Vagina (tissue), 2 donors: ENCODE measurements at places on chromosomes 4 and X.

GRCh38 chr4:5752376-5753184 lies 41.6 kb downstream of the EVC start:
- DNase-seq: no peak

GRCh38 chrX:63466690-63467089 lies 115.6 kb upstream of the SPIN4 start:
- DNase-seq: no peak

GRCh38 chrX:153848325-153848724 lies 18.0 kb upstream of the PDZD4 start:
- DNase-seq: no peak

- DNase-seq: no peak
Measured at GRCh38 chr4:185112104-185112503, 31.0 kb upstream of the SLC25A4 start.

GRCh38 chr4:96035727-96036126 lies 195.8 kb downstream of the PDHA2 start:
- DNase-seq: no peak

DNA sequence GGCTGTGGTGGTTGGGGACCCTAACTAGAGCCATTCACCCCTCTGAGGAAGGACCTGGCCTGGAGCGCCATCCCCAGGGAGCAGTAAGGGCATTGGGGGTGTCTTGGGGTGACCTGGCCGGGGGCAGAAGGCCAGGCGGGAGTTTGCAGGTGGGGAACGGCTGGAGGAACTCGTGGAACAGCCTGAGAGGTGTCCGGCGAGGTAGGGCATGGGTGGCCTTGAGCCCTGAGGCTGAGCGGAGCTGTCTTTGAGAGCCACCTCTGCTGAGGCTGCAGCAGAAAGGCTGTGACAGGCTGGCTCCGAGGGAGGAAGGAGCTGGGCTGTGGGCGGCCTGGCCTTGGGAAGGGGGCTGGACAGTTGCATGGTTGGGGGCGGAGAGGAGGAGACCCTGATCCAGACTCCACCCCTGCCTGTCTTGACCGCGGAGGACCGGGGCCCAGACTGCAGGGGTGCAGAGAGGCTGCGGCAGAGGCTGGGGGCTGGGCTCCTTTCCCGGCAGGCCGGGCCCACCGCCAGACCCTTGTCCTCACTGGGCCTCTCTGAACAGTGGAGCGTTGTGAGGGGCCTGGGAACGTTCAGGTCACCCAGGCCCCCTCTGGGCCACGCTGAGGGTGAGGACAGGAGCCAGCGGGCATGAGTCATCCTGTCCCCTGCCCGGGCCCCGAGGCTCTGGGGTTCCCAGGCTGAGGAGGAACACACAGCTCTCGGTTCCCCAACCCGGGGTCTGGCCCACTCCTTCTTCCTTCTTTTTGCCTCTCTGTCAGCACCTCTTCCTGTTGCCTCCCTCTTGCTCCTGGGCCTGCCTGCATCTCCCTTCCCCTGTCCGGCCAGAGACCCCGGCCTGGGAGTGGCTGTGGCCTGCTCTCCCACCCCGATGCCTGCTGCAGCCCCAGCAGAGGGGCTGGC lies 8.1 kb downstream of the SH3BP2 start:
- DNase-seq: no peak

DNA sequence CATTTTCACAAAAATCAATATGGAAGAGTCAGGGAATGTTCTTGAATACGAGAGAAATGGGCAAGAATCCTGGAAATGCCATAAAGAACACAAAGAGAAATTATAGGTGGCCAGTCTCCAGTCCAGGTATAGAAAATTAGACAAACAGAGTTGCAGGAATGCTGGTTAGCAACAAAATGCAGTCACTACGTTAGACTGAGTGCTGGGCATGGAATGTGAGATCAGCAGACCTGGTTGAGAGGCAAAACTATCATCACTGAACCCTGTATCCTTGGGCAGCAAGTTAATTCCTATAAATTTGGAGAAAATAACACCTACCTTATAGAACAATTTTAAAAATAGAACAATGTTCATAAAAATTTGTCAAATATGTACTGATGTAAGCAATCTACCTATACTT lies 417.4 kb downstream of the INPP4B start:
- DNase-seq: no peak

DNA sequence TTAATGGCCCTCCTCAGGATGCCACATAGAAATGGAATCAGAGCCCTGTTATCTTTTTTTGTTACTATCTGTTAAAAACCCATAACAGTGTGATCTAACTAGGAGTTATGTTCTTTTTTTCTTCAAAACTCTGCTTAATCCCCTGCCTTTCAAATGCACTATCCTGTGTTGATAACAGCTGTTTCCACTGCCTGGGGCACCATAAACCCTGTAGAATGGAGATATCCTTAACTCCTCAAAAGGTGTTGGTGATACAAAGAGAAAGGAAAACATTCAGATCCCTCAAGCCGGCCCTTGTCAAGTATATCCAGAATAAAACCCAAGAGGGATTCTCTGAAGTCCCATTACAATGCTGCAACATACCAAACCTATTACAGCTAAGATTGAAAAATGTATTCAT lies 108.6 kb downstream of the ACTRT1 start:
- no peak for DNase-seq

DNA sequence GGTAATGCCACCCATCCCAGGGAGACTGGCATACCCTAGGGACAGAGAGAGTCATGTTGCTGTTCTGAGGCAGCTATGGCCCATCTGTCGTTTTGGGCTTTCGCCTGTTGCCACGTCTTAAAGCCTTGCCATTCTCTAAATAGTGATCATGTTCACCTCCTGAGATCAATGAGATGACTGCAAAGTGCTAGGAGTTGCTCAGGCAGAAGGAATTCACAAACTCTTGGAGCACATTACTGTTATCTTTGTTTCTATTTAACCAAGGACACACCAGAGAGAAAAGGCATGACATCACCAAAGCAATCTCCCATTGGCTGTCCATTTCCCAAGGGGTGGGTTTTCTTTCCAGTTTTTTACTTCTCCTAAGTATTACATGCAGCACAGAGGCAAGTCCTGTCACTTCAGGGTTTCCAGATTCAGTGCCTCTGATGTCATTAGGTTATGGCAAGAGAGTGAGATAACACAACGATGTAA lies 37.1 kb upstream of the SETD7 start:
- DNase-seq: no peak
